ENCODE measurements at places on chromosomes 4 and X.

- no peak for DNase-seq
These were observed 529 bp upstream of the UBA6 start for GRCh38 chr4:67701517-67701850.

DNA sequence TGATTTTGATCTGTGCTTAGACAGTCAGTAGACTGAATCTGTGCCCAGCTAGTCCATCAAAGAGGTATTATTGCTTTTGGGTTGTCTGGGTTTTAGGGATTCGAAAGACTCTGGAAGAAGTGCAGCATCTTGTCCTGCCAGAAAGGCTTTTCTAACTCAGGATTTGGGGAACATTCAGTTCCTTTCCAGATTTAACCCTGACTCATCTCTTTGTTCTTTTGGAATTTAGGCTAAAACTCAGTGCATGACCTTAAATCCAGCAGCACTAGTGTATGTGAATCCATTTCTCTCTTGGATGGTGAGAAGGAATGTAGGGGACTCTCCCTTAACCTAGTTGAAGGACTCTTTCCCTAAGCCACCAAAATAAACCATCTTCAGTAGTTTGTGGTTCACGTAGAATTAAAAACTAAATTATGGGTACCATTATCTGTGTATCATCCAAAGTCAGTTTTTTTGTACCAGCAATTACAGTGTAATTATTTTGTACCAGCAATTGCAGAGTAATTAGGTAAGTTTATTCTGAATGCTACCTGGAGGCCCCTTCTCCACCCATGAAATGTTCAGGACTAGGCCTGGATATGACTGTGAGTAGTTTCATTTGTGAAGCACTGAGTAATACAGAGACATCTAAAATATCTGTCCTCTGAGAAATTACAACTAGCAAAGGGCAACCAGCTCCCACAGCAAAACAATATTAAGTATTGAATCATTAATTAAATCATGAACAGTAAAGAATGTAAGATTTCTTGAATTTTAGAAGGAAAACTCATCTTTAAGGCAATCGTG lies 384.0 kb downstream of the TMA16 start:
- DNase-seq = peak; percentile 38

DNA sequence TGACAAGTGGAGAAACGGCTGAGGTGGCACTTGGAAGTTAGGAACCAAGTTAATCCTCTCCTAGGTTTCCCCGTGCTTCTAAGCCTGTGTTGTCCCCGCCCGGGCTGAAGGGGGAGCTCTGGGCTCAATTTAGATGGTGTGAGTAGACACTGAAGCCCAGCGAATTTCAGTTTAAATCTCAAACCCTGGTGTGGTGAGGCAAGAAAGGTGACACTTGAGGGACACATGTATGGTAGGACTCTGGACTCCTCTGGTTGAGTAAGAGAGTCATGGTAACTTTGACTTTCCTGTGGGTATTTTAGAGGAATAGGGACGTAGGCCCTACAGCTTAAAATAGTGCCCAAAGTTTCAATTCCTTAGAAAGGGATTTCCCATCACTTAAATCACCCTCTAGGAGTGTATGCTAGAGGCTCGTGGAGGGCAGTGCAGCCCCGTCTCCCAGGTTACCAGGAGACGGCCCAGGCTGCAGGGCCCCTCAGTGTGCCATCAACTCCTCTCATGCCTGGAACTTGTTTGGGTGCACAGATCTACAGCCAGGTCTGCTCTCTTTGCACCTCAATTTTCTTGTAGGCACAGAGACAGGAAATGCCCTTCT lies 24.0 kb downstream of the HAND2 start:
- DNase-seq = peak; percentile 70

DNA sequence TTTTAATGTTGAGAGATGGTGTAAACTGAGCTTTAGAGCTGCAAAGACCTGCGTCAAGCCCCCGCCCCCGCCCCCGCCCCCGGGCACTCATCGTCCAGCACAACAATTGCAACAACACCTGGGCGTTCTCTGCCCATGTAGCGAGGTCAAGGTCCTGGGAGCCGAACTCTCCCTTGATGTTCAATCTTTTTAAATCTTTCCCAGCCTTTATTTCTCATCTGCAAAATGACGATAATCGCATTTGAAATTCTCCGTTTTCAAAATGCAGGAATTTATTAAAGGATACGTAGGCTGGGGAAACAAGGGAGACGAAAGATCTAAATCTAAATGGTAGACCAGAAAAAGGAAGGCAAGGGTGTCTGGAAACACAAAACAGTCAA lies 648 bp upstream of the MSMO1 start:
- DNase-seq = peak; percentile 75

- DNase-seq = no peak
These were observed 62.5 kb downstream of the TEX13C start for GRCh38 chrX:125382148-125382628.

DNA sequence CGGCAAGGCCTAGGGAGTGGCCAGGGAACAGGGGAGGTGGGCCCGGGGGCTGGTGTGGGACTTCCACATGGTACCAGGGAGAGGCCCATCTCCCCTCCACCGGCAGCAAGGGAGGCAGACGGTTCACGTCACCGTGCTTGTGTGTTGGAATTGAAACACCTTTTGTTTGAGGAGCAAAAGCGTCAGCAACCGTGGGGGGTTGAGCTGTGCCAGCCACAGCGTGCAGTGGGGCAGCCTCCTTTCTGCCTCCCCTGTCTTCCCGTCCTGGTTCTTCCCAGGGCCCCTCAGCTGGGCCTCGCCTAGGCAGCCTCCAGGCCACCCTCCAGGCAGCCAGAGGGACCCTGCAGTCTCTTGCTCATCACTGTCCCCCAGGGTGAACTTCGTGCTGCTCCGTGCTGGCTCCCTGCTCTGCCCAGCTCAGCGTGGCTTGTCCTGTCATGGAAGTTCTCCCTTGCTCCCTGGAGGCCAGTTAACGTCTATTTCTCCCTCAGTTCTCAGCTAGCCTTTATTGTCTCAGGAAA lies 32.1 kb upstream of the HGFAC start:
- DNase-seq = no peak
